ENCODE measurements at places on chromosomes 3 and 15.

DNA sequence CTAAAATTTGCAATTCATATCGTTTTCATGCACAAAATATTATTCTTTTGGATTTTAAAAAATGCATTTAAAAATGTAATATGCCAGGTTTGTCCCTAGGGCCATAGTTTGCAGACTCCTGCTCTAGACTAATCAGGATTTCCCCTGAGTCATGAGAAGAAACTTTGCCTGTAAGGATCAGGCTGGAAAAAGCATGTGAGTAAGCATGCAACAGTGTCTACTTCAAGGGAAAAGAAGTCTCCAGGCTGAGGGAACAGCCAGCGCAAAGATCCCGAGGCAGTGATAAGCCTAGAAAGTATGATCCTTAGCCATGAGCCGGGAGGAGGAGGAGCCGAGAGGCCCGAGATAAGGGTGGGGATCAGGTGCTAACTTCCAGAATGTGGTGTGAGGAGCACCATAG, 382.8 kb upstream of the CFAP20DC start:
- no peak for DNase-seq

DNA sequence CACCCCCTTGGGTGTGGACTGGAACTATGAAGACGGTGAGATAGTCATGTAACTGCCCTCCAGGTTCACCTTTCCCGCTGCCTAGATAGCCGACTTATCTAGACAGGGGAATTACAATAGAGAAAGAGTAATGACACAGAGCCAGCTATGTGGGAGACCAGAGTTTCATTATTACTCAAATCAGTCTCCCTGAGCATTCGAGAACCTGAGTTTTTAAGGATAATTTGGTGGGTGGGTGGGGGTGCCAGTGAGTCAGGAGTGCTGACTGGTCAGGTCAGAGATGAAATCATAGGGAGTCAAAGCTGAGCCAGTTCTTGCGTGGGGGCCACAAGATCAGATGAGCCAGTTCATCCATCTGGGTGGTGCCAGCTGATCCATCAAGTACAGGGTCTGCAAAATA, 19.7 kb upstream of the DNAJC19 start:
- DNase-seq, result peak; percentile 30

DNA sequence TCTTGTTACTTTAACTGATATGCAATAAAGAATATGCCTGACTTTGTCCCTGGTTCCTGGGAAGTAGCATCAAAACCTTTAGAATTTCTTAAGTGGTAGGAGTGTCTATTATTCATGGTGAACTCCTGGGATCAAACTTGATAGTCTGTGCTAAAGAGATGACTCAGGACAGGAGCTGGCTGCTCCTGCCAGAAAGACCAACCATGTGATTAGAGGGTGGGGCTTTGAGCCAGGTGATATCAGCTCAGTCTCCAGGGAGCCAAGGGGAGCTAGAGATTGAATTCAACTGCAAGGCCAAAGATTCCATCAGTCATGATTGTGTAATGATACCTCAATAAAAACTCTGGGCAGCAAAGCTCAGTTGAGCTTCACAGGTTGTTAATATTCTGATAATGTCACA, 20.6 kb upstream of the TMC3 start:
- DNase-seq, result no peak

- DNase-seq, result no peak
Measured at GRCh38 chr15:98221144-98221543, 260.6 kb downstream of the ARRDC4 start.

- DNase-seq, result peak; percentile 43
Measured at GRCh38 chr3:14125193-14126016, 553 bp downstream of the TMEM43 start.

- DNase-seq, result no peak
Measured at GRCh38 chr3:185992831-185993374, 55.1 kb upstream of the TRA2B start.

GRCh38 chr3:107589454-107589853, 66.7 kb downstream of the BBX start:
- DNase-seq, result no peak

GRCh38 chr3:122365073-122365472, 18.0 kb downstream of the MIX23 start:
- DNase-seq, result no peak

DNA sequence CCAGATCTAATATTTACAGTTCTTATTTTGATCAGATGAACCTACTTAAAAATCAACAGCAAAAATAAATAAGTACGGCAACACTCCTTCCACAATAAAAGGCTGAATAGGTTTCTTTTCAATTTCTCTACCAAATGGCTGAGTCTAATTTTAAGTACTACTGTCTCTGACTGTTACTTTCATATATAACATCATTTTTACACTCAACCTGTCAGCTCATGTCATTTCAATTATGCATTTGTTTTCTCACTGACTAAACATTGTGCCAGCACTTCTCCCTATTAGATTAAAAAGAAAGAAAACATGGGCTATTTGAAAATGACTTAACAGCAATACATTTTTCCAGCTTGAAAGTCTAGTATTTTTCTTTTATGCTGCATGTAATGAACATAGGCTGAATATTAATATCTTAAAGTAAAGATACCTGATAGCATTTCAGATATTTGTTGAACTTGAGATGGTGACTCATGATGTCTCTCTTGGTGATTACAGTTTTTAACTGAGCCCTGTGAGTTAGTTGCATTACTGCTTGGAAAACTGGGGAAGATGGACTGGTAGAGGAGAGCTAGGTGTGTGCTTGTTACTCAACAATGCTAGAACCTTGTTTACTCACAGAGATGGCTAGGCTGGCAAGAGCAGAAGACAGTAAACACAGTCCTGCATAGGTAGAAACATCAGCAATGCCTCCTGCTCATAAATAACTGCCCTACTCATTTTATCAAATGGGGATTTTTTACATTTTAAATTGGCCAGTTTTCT, 73.9 kb downstream of the PEX5L start:
- no peak for DNase-seq

- DNase-seq, result no peak
Measured at GRCh38 chr15:41911691-41912345, 18.0 kb upstream of the SPTBN5 start.

GRCh38 chr3:31701286-31701685, 168.6 kb downstream of the STT3B start:
- DNase-seq, result no peak

DNA sequence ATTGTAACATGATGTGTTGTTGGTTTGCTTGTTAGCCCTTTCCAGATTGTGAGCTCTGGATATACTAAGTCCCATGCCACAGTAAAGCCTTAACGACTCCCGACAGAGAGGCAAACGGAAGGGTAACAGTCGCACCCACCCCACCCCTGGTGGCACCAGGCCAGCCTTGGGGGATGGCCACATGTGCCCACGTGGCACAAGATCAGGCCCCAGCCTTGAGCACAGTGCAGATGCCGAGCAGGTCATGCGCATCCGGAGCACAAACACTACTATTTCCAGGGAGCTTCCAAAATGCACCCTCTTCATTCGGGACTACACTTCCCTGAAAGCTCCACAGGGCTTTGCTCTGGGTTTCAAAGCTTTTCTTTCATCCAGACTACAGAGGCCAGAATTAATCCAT, 10.7 kb upstream of the HPS3 start:
- DNase-seq, result no peak

GRCh38 chr15:82398785-82399184, 30.8 kb upstream of the GOLGA6L9 start:
- DNase-seq, result no peak

DNA sequence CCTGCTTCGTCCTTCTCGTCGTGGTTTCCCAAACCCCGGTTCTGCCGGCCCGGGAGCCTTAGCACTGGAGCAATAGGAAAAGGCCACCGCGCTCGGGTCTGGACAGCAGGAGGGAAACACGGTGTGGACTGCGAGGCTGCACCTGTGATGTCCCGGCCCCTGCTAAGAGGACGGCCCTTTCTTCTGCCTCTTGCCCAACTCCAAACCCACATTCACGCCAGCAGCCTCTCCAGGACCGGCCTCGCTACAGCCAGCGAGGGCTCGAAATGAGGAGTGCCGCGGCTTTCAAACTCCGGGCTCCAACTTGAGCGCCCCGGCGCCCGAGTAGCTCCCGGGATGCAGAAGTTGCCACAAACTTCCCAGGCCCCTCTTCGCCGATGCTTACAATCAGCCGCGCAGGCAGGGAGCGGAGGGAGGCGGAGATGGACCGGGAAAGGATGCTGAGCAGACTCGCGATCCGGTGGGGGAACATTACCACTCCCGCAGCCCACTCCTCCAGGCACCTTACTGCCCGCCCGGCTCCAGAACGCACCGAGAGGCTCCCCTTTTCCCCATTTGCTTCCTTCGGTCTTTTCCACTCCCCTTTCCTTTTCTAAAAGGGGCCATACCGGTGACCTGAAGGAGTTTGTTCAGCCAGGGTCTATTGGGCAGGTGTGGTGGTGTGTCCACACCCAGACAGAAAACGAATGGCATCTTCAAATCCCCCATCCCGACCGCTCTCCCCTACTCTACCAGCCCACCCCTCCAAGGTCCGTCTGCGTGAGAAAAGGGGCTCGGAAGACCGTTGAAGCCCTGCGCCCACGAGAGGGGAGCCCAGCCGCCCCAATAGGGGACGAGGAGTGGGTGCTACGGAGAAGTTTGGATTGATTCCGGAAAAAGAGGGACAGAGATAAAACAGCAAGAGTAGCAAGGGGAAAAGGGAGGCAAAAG, 18.8 kb upstream of the SATB1 start:
- DNase-seq, result no peak

- DNase-seq, result no peak
Measured at GRCh38 chr3:1228289-1228688, 135.5 kb downstream of the CNTN6 start.

DNA sequence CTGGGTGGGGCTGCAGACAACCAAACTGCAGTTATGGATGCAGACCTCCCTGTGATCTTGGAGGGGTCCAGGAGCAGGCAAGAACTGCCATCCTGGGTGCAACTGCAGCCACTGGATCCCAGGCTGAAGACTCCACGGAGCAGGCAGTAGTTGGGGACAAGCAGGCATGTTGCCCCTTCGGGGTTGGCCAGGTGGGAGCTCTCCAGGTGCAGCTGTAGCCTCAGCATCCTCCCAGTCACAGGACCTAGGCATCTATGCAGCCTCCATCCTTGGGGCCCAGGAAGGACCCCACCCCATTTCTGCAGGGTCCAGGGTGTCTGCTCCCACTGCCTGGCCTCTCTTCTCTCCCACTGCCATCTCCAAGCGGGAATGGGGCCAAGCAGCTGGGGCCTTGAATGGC, 322.2 kb upstream of the RBMS3 start:
- no peak for DNase-seq

DNA sequence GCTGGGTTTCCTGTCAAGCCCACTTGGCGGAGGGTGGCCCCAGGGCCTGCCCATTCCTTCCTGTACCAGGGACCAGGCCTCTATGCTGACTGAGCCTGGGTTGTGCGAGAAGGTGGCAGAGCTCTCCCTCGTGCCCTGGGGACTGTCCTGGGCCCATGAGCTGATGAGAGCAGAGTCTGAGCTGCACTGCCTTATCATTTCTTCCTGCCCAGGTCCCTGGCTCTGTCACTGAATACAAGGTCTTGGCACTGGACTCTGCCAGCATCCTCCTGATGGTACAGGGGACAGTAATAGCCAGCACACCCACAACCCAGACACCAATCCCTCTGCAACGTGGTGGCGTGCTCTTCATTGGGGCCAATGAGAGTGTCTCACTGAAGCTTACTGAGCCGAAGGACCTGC, 7.5 kb downstream of the MPI start:
- DNase-seq, result no peak

- DNase-seq, result no peak
Measured at GRCh38 chr15:72554471-72555425, 80.6 kb downstream of the ARIH1 start.

- no peak for DNase-seq
Measured at GRCh38 chr3:191473661-191474198, 12.8 kb downstream of the PYDC2 start.

GRCh38 chr3:13521309-13521708, 27.6 kb upstream of the FBLN2 start:
- no peak for DNase-seq

GRCh38 chr3:72306800-72307341, 521.9 kb upstream of the PROK2 start:
- no peak for DNase-seq

DNA sequence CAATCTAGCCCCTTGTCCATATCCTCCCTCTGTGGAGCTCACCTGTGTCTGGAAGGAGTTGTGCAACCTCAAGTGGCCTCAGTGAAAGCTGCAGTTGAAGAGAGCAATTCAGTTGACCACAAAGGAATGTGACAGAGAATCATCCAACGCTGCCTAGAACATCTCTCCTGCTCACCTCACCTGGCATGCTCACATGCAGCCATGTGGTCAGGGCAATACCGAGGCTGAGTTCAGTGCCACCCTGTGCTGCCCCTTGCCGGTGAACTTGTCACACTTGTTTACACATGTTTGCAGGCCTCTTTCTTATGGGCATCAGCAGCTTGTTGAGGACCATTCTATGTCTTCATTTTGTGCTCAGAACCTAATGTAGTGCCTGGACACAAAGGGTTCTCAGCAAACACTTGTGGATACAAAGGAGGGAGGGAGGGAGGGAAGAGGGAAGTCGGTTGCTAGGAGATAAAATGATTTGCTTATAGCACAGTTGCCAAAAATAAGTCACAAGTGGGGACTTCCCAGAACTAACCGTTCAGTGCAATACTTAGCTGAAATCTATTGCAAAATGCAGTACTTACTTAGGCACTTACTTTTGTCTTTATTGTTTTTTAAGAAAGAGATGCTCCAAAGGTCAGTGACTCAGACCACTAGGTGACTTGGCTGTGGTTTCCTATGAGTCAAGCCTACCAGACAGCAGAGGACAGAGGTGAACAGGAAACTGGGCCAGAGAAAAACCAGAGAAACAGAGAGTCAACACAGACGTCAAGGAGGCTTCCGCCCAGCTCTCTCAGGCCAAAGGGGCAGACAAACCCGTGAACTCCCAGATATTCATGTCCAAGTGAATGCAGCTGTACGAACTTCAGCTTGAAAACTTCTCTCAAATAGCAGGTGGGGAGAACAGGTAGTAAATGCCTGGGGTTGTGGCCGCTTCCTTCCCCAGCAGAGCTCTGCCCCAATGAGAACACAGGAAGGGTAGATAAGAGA, 227.8 kb upstream of the CTNNB1 start:
- DNase-seq, result peak; percentile 23

DNA sequence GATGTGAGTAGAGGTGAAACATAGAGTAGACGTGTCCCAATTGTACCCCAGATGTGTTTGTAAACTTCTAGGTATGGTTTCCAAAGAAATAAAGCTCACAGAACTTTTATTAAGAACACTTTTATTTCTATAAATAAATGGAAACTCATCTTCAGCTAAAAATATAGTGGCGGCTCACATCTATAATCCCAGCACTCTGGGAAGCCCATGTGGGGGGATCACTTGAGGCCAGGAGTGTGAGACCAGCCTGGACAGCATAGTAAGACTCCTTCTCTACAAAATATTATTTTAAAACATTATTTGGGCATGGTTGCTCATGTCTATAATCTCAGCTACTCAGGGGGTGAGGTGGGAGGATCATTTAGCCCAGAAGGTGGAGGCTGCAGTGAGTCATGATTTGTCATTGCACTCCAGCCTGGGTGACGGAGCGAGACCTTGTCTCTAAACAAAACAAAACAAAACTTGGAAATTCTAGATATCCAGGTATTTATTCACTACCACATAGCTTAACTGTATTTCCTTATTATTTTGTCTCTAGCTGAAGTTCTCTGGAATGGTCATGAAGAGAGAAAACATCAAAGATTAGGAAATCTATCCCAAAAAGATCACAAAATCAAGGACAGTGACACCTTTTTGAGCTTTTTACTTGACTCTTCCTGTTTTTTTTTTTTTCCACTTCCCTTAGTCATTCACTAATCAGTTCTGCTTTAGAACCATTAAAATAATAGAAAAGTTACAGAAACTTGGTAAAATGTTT, 258.1 kb downstream of the TIGIT start:
- DNase-seq, result no peak
